Stimulated activated CD4-positive, alpha-beta T cell treated with anti-CD3 and anti-CD28 coated beads, TNF-alpha, amount 100 ng/mL, for 24 hours (primary cell): ENCODE measurements at places on chromosomes 2 and 18.

GRCh38 chr2:15313657-15314056 lies 247.5 kb downstream of the NBAS start:
- no peak for DNase-seq

GRCh38 chr2:68366083-68366560 lies 1.0 kb downstream of the PLEK start:
- DNase-seq, result no peak

- DNase-seq, result no peak
These were observed 32.2 kb downstream of the MAPRE2 start for GRCh38 chr18:35073186-35074105.

DNA sequence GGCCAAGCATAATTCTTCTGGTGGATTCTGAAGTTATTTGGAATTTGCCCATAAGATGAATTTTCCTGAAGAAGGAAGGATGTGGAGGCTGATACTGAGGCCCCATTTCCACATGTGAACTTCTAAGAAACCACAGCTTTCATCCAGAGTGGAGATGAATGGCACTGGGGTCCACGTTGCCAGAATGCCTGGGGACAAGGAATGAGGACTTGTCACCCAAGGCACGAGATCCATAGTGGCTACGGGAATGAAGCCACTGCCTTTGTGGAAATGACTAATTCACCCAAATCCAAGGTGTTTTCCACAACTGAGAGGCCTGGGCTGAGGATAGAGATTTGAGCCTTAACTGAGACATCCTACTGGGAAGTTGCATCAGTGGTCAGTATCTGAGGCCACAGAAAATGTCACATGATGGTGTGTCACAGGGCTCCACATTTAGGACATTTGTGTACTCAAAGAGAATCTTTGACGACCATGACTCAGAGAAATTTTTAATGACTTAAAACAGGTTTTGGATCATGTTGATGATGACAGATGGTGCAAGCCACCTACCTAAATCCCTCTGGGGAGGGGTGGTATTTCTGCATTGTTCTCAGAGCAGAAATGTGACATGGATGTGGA lies 286.1 kb downstream of the SOX11 start:
- DNase-seq, result no peak

DNA sequence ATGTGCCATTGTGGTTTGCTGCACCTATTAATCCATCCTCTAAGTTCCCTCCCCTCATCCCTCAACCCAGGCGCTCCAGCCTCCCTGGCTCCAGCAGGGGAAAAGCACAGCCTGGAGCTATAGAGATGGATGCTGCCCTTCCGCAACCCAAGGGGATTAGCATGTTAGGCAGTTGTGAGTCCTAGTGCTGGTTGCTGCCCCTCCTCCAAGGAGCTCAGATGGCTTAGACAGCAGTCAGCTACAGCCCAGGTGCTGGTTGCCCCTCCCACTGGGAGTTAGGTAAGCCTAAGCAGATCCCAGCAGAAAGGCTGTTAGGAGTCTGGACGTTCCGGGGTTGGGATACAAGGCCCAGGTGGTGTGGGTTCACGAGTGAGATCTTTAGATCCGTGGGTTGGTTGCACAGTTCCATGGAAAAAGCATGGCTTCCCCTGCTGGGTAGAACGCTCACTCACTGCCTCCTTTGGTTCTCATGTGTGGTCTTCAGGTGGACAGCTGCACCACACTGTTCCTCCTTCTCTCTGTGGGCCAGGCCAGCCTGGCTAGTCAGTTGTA lies 446.1 kb downstream of the ZNF804A start:
- no peak for DNase-seq

DNA sequence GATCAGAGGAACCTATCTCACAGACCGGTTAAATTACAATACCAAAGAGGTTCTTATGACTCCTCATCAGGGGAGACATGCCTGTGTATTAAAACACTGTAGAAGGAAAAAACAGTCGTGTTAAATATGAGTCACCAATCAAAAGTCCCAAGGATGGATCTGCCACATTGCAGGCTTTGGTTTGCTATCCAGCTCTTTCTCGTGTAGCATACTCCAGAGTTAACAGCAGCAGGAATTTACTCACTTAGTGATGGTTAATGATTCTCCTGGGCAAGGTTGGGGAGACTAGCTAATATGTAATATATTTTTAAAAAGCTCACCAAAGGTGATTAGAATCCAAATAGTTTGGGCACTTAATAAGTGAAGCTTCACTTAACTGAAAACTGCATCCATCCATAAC lies 109.7 kb downstream of the MBD5 start:
- DNase-seq, result no peak

- DNase-seq, result no peak
These were observed 1.7 kb upstream of the POLR2D start for GRCh38 chr2:127859712-127860085.

- no peak for DNase-seq
These were observed 731.4 kb upstream of the HS6ST1 start for GRCh38 chr2:129050101-129050500.

GRCh38 chr2:866009-866680 lies 84.5 kb upstream of the SNTG2 start:
- no peak for DNase-seq

DNA sequence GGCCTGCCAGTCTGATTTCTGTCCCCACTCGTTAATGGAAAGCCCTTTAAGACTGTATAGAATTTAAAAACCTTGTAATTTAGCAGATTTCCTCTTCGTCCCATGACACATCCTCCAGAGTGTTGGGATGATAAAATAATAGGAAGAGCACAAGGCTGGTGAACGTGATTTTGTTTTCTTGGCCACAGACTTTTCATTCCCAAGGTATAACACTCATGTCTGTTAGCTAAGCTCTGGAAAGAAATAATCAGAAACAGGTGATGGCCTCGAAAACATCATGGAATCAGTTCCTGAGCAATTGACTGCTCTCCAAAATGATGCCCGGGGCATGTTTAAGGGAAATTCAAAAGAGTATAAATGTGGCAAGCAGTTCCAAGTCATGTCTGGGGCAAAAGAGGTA lies 337.8 kb upstream of the TCF4 start:
- no peak for DNase-seq

DNA sequence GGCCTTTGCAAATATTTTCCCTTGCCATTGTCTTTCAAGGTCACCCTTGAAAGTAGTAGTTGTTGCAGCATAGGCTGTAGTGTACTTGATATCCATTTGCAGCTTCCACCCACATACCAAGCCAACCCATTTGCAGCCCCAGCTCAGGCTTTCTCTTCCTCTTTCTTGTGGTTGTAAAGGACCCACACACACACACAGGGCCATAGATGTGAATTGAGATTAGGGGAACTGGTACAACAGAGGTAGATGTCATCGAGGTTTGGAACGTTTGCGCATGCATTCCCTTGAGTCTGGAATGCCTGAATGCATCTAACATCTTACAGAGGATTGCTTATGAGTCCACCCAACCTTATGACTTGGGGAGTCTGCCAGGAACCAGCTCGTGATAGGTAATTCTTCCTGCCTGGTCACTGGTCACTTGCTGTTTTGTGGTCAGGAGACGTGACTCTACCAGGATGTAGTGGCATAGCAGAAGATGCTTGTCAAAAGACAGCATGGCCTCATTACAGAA lies 91.9 kb downstream of the MRPS9 start:
- no peak for DNase-seq
